ENCODE measurements at places on chromosomes 2 and 18. TPM values are rescaled to one million over a fixed set of nuclear protein-coding genes. Genes with fewer than 3 reads are reported as not detected.

DNA sequence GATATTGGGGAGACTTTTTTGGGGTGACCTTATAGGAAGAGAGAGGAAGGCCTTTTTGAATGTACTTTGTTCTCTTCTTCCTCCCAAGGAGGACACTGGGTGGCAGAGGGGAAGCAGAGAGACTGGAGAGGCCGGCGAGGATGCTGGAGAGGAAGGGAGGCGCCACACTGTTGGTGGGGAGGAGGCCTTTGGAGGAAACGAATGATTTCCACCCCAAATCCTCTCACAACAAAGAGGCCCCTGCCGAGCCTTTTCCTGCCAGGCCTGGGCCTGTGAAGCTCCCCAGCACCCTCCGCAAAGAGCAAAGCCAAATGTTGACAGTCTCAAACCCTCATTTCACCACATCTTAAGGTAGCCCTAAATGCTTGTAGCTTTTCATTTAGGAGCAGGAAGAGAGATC, 59.0 kb upstream of the UPP2 start:
- no peaks in the 10 kb centered on the region for H3K27me3 ChIP-seq
- peaks cover 35% of the 10 kb centered on the region for H3K4me1 ChIP-seq
- no peak for DNase-seq

DNA sequence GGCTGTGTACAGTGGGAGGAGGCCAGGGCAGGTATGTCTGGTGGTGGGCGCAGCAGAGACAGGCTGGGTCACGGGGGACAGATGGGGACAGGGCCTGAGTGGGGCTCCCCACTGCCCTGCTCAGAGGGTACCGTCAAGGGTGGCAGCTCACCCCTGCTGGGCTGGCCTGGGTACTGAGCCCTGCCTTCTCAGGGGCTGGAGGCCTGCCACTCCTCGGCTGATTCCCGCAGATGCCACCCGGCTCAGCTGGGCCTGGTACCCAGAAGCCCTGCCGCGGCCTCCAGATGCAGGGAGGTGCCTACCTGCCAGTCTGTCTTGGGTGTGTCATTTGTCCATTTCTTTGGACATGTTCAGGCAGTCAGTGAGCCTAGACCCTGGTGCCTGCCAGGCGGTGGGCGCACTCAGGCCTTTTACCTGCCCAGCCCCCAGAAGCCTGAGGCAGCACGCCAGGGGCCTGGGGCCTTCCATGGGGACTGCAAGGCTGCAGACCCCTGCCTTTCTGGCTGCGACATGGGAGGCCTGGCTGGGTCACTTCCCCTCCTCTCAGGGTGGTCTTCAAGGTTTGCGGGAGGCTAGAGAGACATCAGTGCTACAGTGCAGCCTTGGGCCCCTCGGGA, 3.3 kb downstream of the SNORC start:
- no peak overlapping the region for H3K27ac ChIP-seq
- DNase-seq: no peak
- H3K36me3 ChIP-seq: no peaks in the 10 kb centered on the region

DNA sequence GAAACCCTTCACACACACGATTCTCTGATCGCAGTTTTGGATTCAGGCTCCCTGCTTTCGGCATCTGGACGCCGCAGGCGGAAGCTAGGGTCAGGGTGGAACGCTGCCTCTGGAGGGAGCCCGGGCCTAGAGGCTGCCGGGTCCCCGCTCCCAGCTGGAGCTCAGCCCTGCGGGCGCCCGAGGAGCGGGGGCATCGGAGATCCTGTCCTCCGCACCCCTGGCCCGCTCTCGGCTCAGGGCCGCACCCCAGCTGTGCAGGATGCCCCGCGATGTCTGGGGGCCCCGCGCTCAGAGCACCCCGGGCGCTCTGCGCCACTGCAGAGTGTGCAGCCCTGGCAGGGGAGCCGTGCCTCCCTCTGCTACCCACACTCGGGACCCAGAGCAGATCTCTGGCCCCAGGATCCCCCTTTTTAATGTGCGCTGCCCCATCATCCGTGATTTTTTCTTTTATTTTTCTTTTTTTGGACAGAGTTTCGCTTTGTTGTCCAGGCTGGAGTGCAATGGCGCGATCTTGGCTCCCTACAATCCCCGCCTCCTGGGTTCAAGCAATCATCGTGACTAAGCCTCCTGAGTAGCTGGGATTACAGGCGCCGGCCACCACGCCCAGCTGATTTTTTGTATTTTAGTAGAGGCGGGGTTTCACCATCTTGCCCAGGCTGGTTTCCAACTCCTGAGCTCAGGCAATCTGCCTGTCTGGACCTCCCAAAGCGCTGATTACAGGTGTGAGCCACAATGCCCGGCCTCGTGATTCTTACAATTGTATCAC, 54.8 kb upstream of the TUBA3E start:
- H3K27me3 ChIP-seq: peaks cover 13% of the 10 kb centered on the region
- no peaks in the 10 kb centered on the region for H3K4me1 ChIP-seq
- H3K4me3 ChIP-seq: no peak overlapping the region
- no peaks in the 10 kb centered on the region for H3K36me3 ChIP-seq
- DNase-seq: no peak

Gene FNDC4
- total RNA-seq: 3.9 TPM

Gene HDLBP
- 466 TPM for total RNA-seq

Measured in type B pancreatic cell (in vitro differentiated cells).